SK-N-MC (cell line): ENCODE measurements at places on chromosomes 5 and 9.
A peak's percentile ranks its signal among the peaks of the same experiment; 100 is the strongest.

- peak; percentile 81 for DNase-seq
Observed at GRCh38 chr9:88322906-88323566, 65.2 kb upstream of the SPIN1 start.

- DNase-seq: no peak
Observed at GRCh38 chr5:61431923-61432620, 100.0 kb downstream of the ZSWIM6 start.

GRCh38 chr5:105392122-105392709 lies 1829.6 kb upstream of the NUDT12 start:
- no peak for DNase-seq

- no peak for DNase-seq
Observed at GRCh38 chr5:31492869-31493268, 39.0 kb downstream of the DROSHA start.

DNA sequence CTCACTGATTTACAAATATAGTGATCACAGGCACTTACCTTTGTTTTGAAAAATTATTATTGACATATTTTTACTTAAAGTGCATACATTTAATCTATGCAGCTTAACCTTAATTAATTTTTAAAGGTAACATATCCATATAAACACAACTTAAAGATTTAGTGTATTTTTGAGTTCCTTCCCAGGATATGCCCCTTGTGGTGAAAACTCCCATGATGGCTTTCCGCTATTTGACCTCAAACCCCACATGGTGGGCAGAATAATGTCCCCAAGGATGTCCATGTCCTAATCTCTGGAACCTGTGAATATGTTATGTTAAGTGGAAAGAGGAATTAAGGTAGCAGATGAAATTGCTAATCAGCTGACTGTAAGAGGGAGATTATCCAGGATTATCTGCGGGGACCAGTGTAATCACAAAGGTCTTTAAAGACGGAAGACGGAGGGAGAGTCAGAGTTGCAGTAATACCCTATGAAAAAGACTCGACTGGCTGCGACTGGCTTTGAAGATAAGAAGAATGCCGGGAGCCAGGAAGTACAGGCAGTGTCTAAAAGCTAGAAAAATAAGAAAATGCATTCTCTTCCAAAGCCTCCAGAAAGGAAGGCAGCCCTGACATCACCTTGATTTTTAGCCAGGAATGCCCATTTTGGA lies 193.9 kb downstream of the ICE1 start:
- no peak for DNase-seq

DNA sequence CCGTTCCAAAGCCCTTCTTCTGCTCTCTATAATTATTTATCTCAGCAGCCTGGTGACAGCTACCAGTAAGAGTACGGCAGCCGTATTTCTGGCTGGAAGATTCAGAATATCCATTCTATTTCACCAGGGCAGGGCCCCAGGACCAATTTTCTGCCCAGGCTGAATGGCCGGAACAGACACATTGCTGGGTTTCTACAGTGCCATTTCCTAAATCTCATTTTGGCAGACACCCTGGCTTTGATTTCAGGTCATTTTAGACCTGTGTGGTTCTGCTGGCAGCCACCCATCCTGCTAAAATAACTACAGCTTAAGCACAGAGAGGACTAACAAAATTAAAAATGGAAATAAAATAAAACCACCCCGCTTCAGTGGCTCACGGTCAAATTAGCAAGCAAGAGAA lies 95.0 kb downstream of the CRB2 start:
- no peak for DNase-seq

GRCh38 chr9:85730916-85731630 lies 10.7 kb downstream of the AGTPBP1 start:
- DNase-seq: no peak

GRCh38 chr9:93891549-93892310 lies 63.4 kb downstream of the BARX1 start:
- DNase-seq: no peak

DNA sequence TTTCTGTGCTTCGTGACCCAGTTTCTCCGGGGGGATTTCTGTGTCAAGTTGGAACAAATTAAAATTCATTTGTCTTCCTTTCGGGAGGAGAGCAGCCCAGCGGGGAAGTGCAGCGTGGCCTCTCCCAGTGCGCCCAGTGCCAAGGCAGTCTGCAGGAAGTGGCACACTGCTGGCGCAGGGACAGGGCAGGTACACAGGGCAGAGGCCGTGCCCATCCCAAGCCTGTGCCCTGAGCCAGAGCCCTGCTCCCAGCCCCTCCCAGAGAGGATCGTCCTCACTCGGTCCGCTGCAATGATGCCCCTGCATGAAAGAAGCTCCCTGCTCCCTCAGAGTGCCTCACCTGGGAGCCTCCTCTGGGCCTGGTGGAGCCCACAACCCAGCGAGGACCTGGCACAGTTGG lies 82.4 kb upstream of the PPP1R26 start:
- DNase-seq: no peak

DNA sequence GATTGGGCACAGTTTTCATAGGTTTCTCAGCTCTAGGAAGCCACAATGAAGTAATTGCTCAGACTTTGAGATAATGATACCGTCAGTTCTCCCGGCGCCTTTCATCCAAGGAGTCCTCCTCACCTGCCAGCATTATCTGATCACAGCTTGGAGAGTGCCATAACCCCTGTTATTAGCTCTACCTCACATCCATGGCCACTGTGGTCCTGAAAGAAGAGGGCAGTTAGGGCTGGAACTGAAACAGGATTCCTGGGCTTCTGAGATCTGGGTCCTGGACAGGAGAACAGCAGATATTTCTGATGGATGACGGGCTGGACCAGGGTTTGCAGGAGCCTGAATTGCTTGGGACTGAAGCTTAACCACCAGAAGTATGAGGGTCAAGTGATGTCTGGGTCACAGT lies 13.5 kb downstream of the RGS3 start:
- no peak for DNase-seq

- DNase-seq: no peak
Observed at GRCh38 chr9:137206602-137207001, 1.1 kb downstream of the NDOR1 start.

- no peak for DNase-seq
Observed at GRCh38 chr5:140106101-140106500, 7.8 kb upstream of the PURA start.

GRCh38 chr5:10633271-10634049 lies 69.6 kb downstream of the ANKRD33B start:
- no peak for DNase-seq

DNA sequence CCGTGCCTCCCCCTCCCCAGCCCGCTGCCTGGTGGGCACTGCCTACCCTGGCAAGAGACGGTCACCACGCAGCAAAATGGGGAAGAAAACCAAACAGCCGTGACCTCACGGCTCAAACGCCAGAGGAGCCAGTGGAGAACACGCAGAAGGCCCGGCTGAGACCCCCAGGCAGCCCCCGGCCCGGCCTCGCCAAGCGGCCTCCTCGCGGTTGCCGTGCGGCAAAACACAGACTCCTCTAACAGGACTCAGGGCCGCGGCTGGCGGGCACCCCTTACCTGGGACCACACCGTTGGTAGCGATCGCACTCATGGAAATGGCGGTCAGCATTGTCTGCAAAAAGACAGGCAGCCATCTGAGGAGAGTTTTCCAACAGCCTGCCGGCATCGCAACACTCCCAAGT lies 23.8 kb downstream of the SLC12A7 start:
- DNase-seq: no peak

DNA sequence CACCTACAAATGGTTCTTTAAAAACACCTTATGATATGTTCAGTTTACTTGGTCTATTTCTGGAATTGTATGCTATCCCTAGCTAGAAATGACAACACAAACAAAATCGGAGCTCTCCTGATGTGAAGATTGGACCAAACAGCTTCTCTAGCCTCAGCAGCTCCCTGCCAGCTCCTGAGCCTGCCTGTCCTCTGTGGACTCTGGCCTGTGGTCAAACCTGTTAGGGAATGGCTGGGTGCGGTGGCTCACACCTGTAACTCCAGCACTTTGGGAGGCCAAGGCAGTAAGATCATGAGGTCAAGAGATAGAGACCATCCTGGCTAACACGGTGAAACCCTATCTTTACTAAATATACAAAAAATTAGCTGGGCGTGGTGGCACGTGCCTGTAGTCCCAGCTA lies 195.3 kb downstream of the GAS1 start:
- no peak for DNase-seq

GRCh38 chr5:32726086-32726557 lies 15.0 kb downstream of the NPR3 start:
- no peak for DNase-seq

DNA sequence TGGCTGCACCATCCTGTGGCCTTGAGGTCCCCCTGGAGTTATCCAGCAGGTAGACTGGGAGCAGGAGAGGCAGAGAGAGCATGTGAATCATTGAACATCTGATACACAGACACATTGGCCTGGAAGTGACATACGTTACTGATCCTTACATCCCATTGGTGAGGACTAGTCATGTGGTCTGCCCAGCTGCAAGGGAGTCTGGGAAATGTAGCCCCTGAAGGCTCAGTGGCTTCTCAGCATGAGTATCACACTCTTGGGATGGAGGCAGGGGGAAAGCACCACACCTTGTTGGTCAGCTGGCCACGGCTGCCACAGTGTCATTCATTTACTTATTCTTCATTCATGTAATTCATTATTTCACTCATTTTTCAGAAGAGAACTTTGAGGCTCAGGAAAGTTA lies 13.3 kb upstream of the KCNMB1 start:
- no peak for DNase-seq

- DNase-seq: no peak
Observed at GRCh38 chr5:174198541-174198940, 153.0 kb downstream of the NSG2 start.

DNA sequence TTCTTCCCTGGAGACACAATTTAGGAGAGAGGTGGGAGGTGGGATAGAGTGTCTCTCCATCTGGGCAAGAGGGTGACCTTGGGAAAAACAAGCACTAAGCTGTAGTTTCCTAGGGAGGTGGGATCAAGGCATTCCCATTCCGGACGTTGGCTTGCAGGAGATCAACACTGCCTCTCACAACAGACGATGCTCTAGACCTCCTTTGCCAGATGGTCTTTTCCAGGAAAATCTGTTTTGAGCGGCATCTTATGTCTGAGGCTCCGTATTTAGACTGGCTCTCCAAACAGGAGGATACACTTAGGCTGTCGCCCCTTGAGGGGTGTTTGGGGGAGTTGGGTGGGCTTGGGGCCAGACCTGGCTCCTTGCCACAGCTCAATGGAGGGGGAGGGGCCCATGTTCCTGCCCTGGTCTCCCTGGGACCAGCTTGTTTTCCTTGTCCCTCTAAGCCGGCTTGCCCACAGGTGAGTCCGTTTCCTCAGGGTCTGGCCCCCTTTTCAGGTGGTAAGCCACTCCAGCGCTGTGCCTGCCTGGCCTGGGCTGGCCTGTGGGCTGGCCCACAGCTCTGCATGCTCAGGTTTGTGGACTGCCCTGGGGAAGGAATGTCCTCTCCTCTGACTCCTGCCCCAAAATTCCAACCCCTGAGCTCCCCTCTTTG lies 2.4 kb downstream of the PSD2 start:
- DNase-seq: no peak

GRCh38 chr9:26413611-26414010 lies 479.0 kb downstream of the CAAP1 start:
- no peak for DNase-seq
